H4 (cell line): ENCODE measurements at places on chromosomes 11 and 22. TPM values are rescaled to one million over a fixed set of nuclear protein-coding genes. Genes with fewer than 3 reads are reported as not detected.

GRCh38 chr11:77081381-77081851 is 14.6 kb downstream of the CAPN5 start:
- DNase-seq, result no peak

DNA sequence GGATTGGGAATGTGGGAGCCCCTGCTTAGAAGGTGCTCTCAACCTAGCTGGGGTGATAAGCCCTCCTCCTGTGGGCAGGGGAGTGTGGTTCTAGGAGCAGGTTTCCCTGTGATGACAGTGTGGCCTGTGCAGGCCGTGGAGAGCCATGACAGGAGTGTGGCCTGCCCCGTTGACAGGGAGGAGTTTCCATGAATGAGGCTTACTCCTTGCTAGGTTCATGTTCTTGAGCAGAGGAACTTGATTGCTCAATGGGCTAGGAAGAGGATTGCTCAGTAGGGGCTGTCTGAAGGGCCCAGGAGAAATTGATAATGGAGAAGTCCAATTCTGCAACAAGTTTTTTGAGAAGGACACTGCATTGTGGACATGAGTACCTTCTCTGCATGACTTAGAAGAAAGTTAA is 92.0 kb downstream of the PPP6R3 start:
- DNase-seq, result no peak

GRCh38 chr11:57134284-57134683 is 47.5 kb upstream of the LRRC55 start:
- DNase-seq, result no peak

Gene HTR3A
- not detected in 2 replicates for total RNA-seq
